ENCODE measurements at places on chromosomes 2 and 18.

DNA sequence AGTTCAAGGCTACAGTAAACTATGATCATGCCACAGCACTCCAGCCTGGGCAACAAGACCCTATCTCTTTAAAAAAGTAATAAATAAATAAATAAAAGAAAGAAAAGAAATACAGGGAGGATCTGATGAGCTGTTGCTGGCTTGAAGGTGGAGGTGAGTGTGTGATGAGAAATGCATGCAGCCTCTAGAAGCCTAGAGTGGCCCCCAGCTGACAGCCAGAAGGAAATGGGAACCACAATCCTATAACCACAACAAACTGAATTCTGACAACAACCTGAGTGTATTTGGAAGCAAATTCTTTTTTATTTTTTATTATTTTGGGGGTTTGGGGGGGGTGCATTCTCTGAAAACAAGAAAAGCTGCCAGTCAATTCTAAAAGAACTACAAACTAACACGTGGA, 14.6 kb downstream of the NOL10 start:
- no peak for DNase-seq

GRCh38 chr18:61608316-61608715, 275.1 kb downstream of the CDH20 start:
- DNase-seq: peak; percentile 28

DNA sequence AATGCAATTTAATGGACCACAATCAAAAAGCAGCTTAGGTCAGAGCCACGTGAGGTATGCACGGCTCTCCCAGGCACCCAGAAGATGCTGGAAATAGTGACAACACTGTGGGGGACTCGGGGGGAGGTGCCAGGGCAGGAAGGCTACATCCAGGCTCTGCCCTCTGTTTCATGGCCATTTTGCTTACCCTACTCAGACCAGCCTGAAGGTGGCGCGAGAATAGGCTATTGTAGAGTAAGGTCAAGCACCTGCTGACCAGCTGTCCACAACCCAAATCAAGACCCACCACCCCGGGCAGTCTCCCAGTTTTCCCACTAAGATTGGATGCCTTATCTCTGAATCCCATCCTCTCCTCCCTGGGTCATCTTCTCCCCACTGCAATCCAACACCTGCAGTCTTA, 115.7 kb downstream of the VIT start:
- DNase-seq: no peak

DNA sequence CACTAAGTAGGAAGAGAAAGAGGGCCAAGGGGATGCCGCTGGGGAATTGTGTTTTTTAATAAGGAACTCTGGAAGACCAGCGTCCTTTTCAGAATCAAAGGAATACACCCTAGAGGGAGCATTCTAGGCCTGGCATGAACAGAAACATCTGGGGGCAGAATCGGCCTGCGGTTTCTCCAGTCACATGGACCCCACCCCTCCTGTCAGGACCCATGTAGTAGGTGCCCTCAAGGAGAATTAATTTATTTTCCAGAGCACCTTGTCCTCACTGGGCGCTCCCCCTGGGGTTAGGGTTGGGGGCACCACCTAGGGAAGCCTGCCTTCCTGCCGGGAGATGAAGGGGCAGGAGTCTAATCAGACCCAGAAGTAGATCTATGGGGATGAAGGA, 44.2 kb downstream of the TMEM37 start:
- no peak for DNase-seq

DNA sequence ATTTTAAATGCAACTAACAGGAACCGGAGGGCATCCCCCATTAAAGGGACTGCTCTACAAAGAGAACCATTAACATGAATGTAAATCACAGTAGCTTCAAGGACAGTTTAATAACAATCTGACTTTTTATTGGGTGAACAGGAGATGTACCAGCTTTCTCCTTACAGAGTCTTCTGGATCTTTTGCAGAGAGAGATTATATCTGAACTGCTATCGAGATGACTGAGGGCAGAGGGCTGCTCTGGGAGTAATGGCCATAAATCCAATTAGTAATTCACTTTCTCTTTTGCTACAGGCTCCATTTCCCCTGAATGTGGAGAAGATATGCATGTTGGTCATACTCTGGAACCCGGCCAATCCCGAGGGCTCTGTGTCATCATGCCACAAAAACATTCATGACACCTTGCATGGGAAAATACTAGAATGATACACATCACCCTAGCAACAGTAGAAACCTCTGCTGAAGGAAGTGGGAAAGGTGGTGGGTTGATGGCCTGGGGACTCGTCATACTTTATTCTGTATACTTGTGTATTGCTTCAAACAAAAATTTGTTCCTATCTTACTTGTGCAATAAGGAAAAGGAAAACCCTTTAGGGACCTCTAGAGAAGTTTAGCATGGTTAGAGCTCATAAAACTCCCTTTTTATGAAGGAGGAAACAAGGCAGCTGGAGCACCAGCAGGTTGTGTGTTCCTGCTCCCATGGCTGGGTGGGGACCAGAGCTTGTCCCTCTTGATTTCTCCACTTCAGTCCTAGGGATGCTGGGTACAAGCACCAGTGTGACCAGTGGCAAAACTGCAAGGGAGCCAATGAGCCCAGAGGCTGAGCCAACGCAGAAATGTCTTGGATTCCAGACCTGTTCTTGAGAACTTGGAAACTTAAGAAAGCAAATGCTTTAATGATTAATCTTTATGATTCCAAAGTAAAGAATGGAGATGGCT, 26.0 kb downstream of the CTAGE1 start:
- DNase-seq: peak; percentile 81

- peak; percentile 95 for DNase-seq
Measured at GRCh38 chr2:8681786-8682692, at the start of gene ID2. Gene ID2 (plus strand): TSS chr2:8682056. CDS start chr2:8682166, 110 bp downstream.

GRCh38 chr2:239607517-239608191, 206.8 kb upstream of the HDAC4 start:
- DNase-seq: no peak

DNA sequence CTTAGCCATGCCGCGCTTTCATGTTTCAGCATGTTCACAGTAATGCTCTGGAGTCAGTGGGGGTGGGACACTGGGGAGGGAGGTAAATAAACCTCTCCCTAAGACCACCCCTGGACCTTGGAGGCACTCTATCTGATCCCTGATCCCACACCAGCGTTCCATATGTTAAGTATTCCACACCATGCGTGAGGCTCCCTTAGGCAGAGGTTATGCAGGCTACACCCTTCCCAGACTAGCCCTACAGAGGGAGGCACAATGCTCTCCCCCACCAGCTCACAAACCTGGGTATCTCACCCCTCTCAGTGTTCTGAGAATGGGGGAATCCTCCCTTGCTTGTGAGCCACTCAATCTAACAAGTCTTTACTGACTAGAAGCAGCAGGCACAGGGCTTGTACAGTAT, 1610.4 kb upstream of the ZEB2 start:
- no peak for DNase-seq

Data from HCEC 1CT (cell line).